ENCODE measurements at places on chromosomes 13 and 19. TPM values are rescaled to one million over a fixed set of nuclear protein-coding genes. Genes with fewer than 3 reads are reported as not detected.

The SYNE4 gene
- 42.5 TPM for total RNA-seq

The RDH8 gene
- total RNA-seq = not detected

GRCh38 chr19:45457776-45458175, 10.0 kb upstream of the FOSB start:
- DNase-seq = no peak

DNA sequence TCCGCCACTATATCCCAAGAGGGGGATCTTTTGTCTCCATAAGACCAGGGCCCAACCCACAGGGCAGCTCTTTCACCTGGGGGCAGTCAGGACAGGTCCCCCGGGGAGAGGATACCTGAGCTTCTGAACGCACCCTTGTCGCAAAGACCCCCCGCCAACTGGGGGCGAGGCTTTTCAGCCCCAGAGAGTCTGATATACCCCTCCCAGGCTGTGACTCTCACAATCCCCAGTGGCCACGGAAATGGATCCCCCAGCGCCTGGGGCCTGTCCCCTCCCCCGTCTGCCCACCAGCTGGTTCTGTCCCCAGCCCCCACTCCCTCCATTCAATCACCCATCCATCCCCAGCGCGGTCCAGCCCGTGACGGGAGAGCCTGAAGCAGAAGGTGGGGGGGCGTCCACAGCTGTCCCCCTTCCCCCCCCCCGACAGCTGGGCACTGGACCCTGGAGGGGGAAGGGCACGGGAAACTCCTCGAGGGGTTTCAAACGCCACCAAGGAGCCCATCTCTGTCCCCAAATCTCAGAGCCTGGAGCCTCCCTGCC, 823 bp downstream of the DOCK6 start:
- no peak for DNase-seq

GRCh38 chr19:49502866-49503581, 6.8 kb downstream of the RPS11 start:
- DNase-seq = peak; percentile 69

DNA sequence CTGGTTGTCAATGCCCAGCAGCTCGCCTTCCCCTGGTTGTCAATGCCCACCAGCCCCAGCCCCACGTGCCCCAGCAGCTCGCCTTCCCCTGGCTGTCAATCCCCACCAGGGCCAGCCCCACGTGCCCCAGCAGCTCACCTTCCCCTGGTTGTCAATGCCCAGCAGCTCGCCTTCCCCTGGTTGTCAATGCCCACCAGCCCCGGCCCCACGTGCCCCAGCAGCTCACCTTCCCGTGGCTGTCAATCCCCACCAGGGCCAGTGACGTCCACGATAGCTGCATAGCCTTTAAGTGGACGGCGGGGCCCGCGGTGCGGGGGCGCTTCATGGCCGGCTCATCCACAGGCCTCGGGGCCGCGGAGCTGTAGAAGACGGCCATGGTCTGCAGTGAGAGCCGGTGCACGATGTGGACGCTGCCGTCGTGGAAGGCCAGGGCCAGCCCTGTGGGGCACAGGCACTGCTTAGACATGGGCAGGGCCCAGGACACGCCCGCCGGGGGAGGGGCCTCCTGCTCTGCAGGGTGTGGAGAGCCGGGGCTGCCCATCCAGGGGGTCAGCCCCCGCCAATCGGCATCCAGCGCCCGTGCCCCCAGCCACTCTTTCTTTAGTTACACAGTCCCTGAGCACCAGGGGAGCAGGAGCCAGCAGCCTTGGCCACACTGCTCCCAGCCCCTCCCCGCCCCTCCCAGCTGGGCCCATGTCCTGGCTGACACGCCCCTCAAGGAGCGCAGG, 13.1 kb downstream of the MED16 start:
- DNase-seq = no peak

DNA sequence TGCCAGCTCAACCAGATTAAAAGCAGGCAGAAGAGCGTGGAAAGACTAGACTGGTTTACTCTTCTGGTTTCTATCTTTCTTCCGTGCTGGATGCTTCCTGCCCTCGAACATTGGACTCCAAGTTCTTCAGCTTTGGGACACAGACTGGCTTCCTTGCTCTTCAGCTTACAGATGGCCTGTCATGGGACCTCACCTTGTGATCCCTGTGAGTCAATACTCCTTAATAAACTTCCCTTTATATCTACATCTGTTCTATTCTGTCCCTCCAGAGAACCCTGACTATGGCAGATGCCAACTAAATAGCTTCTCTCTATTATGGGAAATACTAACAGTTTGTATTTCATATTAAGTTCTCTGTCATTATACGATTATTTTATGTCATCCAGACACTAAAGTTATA, 609.1 kb downstream of the LMO7 start:
- no peak for DNase-seq

The PCDH17 gene
- total RNA-seq = not detected

DNA sequence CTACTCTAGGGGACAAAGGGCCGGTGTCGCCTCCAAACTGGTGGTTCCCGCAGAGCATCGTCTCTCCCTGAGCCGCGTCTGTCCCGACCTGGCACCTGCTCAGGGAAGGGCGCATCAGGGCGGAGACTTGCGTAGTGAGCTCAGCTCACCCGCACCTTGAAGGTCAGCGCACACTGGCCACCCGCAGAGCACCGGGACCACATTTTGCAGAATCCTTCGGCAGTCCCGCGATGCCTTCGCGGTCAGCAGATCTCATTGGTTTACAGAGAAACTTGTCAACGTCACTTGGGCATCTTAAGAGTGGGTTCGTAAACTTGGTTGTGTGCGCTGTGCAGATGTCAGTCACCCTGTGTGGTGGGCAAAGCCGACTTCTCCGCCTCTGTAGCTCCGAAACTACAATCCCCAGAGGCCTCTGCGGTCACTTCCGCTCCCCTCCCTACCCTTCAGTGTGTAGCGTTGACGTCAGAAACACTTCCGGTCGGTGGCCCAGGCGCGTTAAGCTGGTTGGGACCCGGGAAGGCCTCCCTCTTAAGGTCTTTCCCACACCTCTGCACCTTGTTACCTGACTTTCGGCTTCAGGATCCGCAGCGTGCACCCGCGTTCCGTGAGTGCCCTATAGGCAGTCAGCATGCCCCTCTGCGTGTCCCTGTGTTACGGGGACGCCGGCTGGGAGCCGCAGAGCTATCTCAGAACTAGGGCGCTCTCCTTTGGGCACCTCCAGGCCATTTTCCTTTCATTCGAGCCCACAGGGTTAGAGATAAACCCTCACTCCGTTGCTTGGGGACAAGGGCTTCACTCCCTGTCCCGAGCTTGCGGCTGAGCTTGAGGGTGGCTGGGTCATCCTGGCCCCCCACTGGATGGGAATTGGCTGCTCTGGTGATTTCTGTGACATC, 36.5 kb upstream of the ZNF527 start:
- DNase-seq = peak; percentile 67

The OR10H1 gene
- total RNA-seq = not detected
